Mesendoderm (in vitro differentiated cells): ENCODE measurements at places on chromosomes 2 and 18.

DNA sequence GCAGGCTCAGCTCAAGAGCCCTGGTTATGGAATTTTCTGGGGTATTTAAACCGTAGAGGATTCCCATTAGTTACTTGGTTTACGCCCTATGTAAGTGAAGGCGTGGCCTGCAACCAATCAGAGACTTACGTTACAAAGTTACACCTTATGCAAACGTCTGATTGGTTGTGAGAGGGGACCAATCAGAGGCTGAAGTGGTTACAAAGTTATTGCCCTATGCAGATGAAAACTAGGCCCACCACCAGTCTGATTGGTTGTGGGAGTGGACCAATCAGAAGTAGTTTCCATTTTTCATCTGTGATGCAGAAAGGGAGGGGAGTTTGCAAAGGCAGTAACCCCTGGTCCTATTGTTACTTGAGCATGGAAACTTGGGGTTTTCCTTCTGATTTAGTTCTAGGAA lies 49.1 kb downstream of the DLGAP1 start:
- peak; percentile 23 for DNase-seq

DNA sequence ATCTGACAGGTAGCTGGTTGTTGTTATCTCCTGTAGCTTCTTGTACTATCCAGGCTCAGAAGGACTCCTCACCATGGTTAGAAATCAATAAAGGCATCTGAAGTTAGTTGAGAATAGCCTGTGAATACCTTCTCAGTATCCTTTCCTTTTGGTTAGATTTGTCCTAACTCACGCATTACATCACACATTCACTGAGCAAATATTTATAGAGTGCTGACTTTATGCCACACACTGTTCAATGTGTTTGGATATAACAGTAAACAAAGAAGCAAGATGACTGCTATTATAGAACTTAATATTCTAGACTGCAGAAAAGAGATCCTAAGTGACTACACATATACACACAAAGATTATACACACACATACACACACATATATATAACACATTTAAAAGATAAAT lies 889.9 kb upstream of the CHAC2 start:
- no peak for DNase-seq

- DNase-seq: no peak
Observed at GRCh38 chr2:11769516-11769915, 23.1 kb downstream of the LPIN1 start.

DNA sequence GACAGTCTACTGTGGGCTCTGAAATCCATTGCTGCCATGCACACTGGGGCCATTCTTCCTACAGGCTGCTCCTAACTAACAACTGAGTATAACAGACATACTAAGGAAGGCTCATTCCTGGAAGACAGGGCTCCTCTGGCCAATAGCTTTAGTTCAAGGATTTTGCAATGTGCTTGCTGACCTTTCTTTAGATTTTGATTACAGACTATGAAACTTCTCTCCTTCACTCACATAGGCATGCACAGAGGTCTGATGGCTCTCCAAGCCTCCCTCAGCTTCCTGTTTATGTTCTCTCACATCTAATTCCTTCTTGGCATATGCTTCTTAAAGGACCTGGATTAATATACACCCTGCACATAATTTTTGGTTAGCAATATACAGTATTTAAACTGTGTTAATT lies 34.4 kb upstream of the ROCK1 start:
- DNase-seq: no peak

- DNase-seq: no peak
Observed at GRCh38 chr2:191311627-191312026, 66.4 kb downstream of the MYO1B start.

- DNase-seq: peak; percentile 87
Observed at GRCh38 chr2:70328921-70329561, 27.2 kb upstream of the FAM136A start.

DNA sequence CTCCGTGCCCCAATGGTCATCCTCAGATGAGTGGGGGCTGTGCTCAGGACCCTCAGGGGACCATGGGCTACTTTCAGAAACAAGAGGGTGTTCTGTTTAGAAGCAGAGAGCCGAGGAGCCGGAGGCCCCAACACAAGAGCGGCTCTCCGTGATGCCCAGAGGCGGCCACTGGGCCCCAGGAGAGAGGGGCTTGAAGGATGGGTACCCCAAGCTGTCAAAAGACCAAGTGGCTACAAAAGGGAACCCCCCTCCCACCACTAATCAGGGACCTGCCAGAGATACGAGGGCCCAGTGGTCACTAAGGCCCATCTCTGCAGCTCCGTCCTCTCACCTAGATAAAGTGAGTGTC lies 93.6 kb downstream of the HDAC4 start:
- DNase-seq: no peak
